ENCODE measurements at places on chromosomes 2 and 18. TPM values are rescaled to one million over a fixed set of nuclear protein-coding genes. Genes with fewer than 3 reads are reported as not detected.

GRCh38 chr2:171407030-171407675 is 26.6 kb downstream of the METTL8 start:
- DNase-seq, result no peak
- no peak overlapping the region for H3K27ac ChIP-seq
- no peaks in the 10 kb centered on the region for H3K4me1 ChIP-seq
- H3K27me3 ChIP-seq, result no peaks in the 10 kb centered on the region
- H3K36me3 ChIP-seq, result no peaks in the 10 kb centered on the region

DNA sequence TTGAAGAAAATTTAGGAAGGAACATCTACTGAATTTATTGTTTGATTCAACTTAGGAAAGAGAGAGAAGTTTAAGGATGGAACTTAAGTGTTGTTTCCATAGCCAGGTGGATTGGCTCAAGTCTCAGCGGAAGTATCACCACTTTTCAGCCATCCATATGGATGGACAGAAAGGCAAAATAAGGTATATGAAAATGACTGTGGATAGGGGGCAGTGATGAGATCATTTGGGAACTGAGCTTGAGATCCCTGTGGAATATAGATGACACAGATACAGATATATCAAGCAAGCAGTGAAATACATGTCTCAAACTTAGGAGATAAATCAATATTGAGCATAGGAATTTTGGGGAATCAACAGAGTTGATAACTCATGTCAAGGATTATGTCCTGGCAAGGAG is 1462.7 kb upstream of the NXPH2 start:
- no peaks in the 10 kb centered on the region for H3K27me3 ChIP-seq
- no peak overlapping the region for H3K27ac ChIP-seq
- no peaks in the 10 kb centered on the region for H3K36me3 ChIP-seq
- H3K4me1 ChIP-seq, result no peaks in the 10 kb centered on the region
- no peak overlapping the region for H3K4me3 ChIP-seq

DNA sequence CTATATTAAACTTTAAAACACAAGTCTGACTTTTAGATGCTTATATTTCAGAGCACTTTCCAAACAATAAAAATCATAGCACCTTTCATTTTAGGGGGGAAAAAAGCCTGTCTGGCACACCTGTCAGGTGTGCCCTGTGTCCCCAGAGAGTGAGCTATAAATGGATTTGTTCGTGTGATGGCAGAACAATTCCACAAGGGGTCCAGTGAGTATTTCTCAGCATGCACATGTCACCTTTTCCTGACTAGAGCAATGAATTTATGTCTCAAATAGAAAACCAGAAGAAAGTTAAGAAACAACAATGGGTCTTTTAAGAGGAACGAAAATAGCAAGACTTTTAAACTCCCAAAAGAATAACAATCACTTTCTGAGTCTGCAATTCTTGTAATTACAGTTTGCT is 55.9 kb downstream of the ACVR1C start:
- H3K27ac ChIP-seq, result no peak overlapping the region
- H3K27me3 ChIP-seq, result no peaks in the 10 kb centered on the region
- no peak overlapping the region for H3K4me3 ChIP-seq

- no peak for DNase-seq
- H3K4me1 ChIP-seq, result no peaks in the 10 kb centered on the region
- no peak overlapping the region for H3K4me3 ChIP-seq
- H3K36me3 ChIP-seq, result no peaks in the 10 kb centered on the region
Observed at GRCh38 chr2:215290980-215291599, 20.8 kb upstream of the ATIC start.

Gene KIAA2012
- total RNA-seq, result under 0.01 TPM

- peak overlapping the region; percentile 31 for H3K27ac ChIP-seq
- no peaks in the 10 kb centered on the region for H3K27me3 ChIP-seq
- no peak overlapping the region for H3K4me3 ChIP-seq
- DNase-seq, result peak; percentile 42
- peaks cover 3% of the 10 kb centered on the region for H3K4me1 ChIP-seq
- H3K36me3 ChIP-seq, result no peaks in the 10 kb centered on the region
Observed at GRCh38 chr2:51013079-51013932, 18.6 kb downstream of the NRXN1 start.

GRCh38 chr18:50700245-50701165 is 119.3 kb downstream of the MRO start:
- DNase-seq, result no peak
- no peaks in the 10 kb centered on the region for H3K27me3 ChIP-seq
- H3K36me3 ChIP-seq, result no peaks in the 10 kb centered on the region
- H3K4me1 ChIP-seq, result no peaks in the 10 kb centered on the region

DNA sequence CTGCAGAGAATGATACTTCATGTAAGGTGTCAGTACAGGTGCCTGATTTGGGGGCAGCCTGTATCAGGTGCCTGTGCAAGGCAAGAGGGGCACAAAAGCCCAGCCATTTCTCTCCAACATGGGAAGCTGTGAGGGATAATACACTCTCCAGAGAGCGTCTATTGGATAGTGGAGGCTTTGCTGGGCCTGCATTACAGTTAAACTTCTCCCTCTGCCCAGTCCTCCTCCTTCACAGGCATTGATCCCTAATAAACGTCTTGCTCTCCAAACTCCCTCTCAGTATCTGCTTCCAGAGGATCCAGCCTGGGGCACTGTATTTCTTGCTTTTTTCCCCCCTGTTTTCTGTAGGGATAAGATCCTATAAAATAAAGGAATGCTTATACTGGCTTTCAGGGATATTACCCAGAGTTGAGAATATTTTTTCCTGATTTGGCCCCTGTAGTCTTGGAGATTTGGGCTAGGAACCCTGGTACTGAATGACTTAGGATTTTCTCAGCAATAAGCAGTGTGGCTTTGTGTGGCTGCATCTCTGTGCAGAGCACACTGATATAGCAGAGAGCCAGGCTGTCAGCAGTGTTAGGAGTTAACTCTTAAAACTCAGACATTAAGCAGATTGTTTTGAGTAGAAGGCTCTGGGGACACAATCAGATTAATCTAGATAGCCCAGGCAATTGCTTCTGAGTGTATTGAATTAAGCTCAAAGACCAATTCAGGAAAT is 330.6 kb downstream of the CYRIA start:
- no peak overlapping the region for H3K27ac ChIP-seq
- no peaks in the 10 kb centered on the region for H3K4me1 ChIP-seq
- H3K27me3 ChIP-seq, result no peaks in the 10 kb centered on the region
- H3K36me3 ChIP-seq, result no peaks in the 10 kb centered on the region
- H3K4me3 ChIP-seq, result no peak overlapping the region

Gene ARHGAP15
- 14.9 TPM for total RNA-seq

Gene CYTIP
- total RNA-seq, result 2.4 TPM

Gene MEIS1
- 8.6 TPM for total RNA-seq

DNA sequence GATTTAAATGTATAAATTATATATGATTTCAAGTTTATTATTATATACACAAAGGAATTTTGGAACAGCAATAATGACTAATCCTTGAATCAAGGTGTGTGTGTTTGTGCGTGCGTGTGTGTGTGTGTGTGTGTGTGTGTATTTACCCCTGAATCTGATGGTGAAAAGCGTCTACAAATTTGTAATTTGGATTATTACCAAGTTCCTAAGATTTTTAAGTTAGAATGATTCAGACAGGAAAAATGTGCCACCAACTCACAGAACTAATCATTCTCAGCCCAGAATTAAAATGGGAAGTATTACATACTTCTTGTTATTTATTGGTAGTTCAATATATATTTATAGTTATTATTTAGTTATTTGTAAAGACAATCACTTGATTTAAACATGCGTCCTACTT is 12.3 kb downstream of the CALCRL start:
- no peaks in the 10 kb centered on the region for H3K27me3 ChIP-seq
- no peak overlapping the region for H3K4me3 ChIP-seq
- no peaks in the 10 kb centered on the region for H3K36me3 ChIP-seq
- no peak for DNase-seq
- no peak overlapping the region for H3K27ac ChIP-seq

GRCh38 chr2:143192716-143193115 is 63.5 kb downstream of the ARHGAP15 start:
- no peaks in the 10 kb centered on the region for H3K36me3 ChIP-seq
- no peak for DNase-seq
- H3K4me3 ChIP-seq, result no peak overlapping the region
- no peaks in the 10 kb centered on the region for H3K27me3 ChIP-seq
- no peak overlapping the region for H3K27ac ChIP-seq

Gene MAP3K19
- not detected for total RNA-seq

- peaks cover 2% of the 10 kb centered on the region for H3K36me3 ChIP-seq
- no peak overlapping the region for H3K27ac ChIP-seq
- DNase-seq, result no peak
- H3K4me3 ChIP-seq, result no peak overlapping the region
Observed at GRCh38 chr2:197102231-197102630, 175.7 kb upstream of the PGAP1 start.

GRCh38 chr2:153939124-153939796 is 67.5 kb downstream of the GALNT13 start:
- no peaks in the 10 kb centered on the region for H3K4me1 ChIP-seq
- H3K27me3 ChIP-seq, result no peaks in the 10 kb centered on the region
- no peak for DNase-seq
- no peak overlapping the region for H3K27ac ChIP-seq
- H3K4me3 ChIP-seq, result no peak overlapping the region

Gene CDH2
- 49.5 TPM for total RNA-seq

GRCh38 chr2:86675104-86675503 is 45.0 kb upstream of the RMND5A start:
- H3K4me3 ChIP-seq, result no peak overlapping the region
- H3K27me3 ChIP-seq, result no peaks in the 10 kb centered on the region
- DNase-seq, result no peak
- H3K36me3 ChIP-seq, result no peaks in the 10 kb centered on the region
- peaks cover 14% of the 10 kb centered on the region for H3K4me1 ChIP-seq
- H3K27ac ChIP-seq, result no peak overlapping the region

GRCh38 chr2:150120326-150120955 is 367.0 kb downstream of the RND3 start:
- H3K27ac ChIP-seq, result peak overlapping the region; percentile 50
- H3K27me3 ChIP-seq, result no peaks in the 10 kb centered on the region
- no peak for DNase-seq
- H3K4me1 ChIP-seq, result peaks cover 4% of the 10 kb centered on the region
- H3K4me3 ChIP-seq, result peak overlapping the region; percentile 56
- H3K36me3 ChIP-seq, result no peaks in the 10 kb centered on the region

DNA sequence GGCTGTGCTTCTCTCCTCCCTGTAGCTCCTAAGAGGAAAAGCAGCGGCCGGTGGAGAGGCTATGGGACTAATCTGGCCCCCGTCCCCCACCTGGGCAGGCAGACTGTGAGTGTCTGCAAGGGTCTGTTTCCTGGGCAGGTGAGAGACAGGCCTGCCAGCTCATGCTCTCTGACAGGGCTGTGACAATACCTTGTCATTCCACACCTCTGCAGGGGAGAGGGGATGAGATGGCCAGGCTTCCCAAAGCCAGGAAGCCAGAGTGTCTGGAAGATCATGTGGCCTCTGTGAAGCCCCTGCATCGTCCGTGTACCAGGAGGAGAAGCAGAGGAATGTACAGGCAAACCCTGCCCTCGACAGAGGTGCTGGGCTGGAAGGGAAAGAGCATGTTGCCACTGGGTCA is 142.5 kb upstream of the GATA6 start:
- H3K27ac ChIP-seq, result no peak overlapping the region
- H3K4me1 ChIP-seq, result peaks cover 2% of the 10 kb centered on the region
- no peaks in the 10 kb centered on the region for H3K27me3 ChIP-seq

Gene HOXD3
- total RNA-seq, result not detected

DNA sequence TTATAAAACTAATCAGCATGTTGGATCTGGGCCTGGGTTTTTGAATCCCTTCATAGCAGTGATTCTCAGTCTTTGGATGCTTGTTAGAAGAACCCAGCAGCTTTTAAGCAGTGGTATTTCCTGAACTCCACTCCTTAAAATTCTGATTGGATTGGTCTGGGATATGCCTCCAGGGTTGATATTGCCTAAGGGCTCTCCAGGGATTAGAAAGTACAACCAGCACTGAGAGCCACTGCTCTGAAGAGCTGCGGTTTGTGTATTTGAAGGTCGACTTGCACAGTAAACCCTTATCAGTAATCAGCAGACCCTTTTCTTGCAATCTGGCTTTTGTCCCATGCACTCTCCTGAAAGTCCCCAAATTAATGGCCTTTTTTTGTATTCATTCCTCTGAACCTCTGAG is 17.0 kb upstream of the RBMS1 start:
- no peaks in the 10 kb centered on the region for H3K27me3 ChIP-seq
- no peaks in the 10 kb centered on the region for H3K4me1 ChIP-seq
- no peaks in the 10 kb centered on the region for H3K36me3 ChIP-seq
- H3K4me3 ChIP-seq, result no peak overlapping the region

GRCh38 chr2:24261441-24261840 is 86.6 kb downstream of the FAM228A start:
- H3K27me3 ChIP-seq, result no peaks in the 10 kb centered on the region
- H3K27ac ChIP-seq, result no peak overlapping the region
- H3K36me3 ChIP-seq, result peaks cover 19% of the 10 kb centered on the region
- H3K4me3 ChIP-seq, result no peak overlapping the region
- no peaks in the 10 kb centered on the region for H3K4me1 ChIP-seq

GRCh38 chr18:24346254-24346653 is 51.4 kb downstream of the OSBPL1A start:
- H3K27ac ChIP-seq, result no peak overlapping the region
- no peaks in the 10 kb centered on the region for H3K4me1 ChIP-seq
- H3K27me3 ChIP-seq, result no peaks in the 10 kb centered on the region
- H3K36me3 ChIP-seq, result no peaks in the 10 kb centered on the region
- DNase-seq, result no peak
- no peak overlapping the region for H3K4me3 ChIP-seq

- DNase-seq, result no peak
- H3K27ac ChIP-seq, result no peak overlapping the region
- no peak overlapping the region for H3K4me3 ChIP-seq
- H3K36me3 ChIP-seq, result no peaks in the 10 kb centered on the region
Observed at GRCh38 chr2:127355407-127356008, 32.3 kb downstream of the MAP3K2 start.

Gene ARL4C
- total RNA-seq, result 2.8 TPM

DNA sequence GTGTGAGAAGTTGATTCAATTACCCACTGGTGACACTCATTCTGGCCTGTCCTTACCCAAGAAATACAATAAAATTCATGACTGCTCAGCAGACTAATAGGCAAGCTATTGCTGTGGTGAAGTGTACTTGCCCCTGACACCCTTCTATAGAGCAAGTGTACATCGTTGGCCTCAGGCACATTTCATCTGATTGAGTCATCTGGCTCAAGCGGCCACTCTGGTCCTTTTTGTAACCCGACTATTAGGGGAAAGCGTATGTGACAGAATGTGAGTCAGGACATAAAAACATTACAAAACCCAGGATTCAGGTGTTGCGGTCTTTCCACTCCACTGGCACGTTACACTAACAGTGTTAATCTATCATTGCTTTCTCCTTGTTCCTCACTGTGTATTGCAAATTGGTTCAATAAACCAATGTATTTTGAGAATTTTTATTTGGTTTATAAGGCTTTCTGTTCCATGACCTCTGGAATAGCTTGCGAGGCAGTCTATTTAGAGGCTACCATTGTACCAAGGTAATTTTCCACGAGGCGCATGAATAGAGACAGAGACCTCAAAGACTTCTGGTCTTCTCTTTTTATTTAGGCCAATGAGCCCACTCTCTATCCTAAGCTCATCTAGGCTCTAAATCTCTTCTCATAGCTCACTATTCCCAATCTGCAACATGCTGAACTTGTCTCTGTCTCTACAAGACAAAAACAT is 10.2 kb upstream of the TTC32 start:
- no peaks in the 10 kb centered on the region for H3K36me3 ChIP-seq
- no peak overlapping the region for H3K4me3 ChIP-seq
- no peak for DNase-seq
- H3K27ac ChIP-seq, result no peak overlapping the region

Data from liver (tissue), 10 donors.